ENCODE measurements at places on chromosomes 1 and 21.

DNA sequence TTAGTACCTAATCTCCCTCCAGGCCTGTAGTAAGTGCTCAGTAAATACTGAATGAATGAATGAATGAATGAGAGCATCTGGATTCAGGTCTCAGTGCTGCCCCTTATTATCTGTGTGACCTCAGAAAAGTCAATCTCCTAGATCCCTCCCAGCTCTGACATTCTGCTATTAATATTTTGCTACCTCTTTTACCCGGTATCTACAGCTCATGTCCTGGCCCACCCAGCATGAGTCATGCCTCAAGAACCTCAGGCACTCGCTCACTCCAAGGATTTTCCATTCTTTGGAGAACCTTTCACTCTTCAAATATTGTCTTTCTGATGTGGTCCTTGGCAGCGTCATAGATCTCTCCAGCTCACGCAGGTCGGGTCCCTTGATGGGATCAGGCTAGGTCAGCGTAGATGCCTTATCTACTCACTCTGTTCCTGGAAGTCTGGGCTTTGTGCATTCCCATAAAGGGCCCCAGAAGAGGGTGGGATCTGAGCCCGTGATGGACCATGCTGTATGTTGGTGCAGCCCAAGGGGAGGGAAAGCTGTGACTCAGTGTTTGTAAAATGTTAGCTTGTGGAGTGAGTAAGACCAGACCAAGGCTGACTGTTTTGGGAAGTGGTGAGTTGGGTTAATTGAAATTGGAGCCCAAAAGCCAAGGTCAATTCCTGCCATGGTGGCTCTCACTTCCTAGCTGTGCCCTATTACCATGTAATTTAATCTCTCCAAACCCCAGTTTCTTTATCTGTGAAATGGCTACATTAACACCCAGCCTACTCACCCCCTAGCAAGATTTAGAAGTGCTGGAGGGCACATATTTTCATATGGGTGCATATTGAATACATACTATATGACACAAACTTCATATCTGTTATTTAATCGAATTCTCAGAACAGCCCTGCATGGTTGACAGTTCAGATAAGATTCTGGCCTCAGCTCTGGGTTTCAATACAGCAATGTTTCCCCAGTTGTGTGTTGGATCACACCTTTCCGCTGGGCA is 214.1 kb upstream of the USP24 start:
- DNase-seq = peak; percentile 100

GRCh38 chr1:30727824-30728223 is 4.4 kb upstream of the MATN1 start:
- DNase-seq = peak; percentile 59

DNA sequence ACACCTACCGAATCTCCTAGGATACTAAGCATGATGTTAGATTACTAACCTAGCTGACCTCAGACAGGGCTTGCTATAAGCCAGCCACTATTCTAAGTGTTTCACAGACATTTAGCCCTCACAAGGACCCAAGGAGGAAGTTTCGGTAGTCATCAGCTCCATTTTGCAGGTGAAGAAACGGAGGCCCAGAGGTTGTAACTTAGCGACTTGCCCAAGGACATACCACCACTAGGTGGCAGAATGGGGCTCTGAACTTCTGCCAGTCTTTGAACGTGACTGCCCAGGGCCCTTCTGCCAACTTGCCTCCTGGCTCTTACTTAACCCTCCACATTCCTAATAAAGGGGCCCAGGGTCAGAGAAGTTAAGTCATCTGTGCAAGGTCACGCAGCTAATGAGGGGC is 283.5 kb downstream of the C1orf94 start:
- DNase-seq = no peak

DNA sequence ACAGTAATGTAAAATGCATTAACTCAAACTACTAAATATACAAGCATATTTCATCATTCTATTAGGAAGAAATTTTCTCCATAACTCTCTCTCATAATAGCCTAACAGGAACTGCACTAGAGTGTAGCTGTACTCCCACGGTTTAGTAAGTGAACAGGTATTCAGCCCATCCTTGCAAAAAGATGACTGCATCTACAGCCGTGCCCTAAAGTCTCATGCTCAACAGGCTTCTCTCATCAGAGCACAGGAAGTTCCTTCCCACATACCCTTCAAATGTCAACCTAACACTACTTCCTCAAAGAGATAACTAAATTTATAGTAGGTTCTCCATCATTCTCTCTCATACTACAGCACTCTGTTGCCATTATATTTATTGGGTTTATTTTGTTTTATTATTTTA is 251.6 kb downstream of the AKT3 start:
- peak; percentile 80 for DNase-seq

DNA sequence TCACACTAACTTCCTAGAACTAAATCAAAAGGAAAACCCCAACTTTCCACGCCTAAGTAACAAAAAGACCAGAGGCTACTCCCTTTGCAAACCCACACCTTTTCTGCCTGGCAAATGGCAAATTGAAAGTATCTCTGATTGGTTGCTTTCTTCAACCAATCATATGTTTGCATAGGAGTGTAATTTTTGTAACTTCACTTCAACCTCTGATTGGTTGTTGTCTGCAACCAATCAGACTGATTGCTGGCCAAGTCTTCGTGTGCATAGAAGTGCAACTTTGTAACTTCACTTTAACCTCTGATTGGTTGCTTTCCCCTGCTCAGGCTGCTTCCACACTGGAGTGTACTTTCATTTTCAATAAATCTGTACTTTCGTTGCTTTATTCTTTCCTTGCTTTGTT is 36.9 kb upstream of the PADI2 start:
- no peak for DNase-seq

- peak; percentile 55 for DNase-seq
These were observed 1.1 kb upstream of the GADD45A start for GRCh38 chr1:67683766-67684525.

- DNase-seq = no peak
These were observed 5.7 kb upstream of the PEF1 start for GRCh38 chr1:31650161-31651088.

DNA sequence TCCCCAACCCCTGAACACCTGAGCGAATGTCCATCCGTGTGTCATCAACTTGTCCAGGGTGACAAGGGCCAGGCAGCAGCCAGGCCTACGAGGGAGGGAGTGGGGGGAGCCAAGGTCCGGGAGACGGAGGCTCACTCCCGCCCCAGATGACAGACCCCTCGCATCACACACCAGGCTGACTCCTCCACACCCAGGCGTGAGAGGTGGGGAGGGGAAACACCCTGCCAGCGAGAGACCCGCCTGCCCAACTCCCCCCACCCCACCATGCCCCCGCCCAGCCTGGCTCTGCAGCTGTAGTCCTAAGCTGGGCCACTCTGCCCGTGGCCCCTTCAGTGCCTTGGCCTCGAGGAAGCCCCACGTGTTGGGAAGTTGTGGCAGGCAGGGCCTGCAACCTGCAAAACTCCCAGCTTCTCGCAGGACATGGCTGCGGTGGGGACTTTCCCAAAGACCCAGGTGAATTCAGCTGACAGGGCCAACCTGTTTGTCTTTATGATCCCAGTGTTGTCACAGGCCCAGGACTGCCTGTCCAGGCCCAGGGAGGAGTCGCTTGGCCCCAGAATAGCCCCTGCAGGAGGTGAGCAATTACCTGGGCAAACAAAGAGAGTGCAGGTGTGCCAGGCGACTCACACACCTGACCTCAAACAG is 62.9 kb downstream of the RIPK4 start:
- no peak for DNase-seq

- no peak for DNase-seq
These were observed 128.8 kb downstream of the RRAGC start for GRCh38 chr1:38730511-38731397.

DNA sequence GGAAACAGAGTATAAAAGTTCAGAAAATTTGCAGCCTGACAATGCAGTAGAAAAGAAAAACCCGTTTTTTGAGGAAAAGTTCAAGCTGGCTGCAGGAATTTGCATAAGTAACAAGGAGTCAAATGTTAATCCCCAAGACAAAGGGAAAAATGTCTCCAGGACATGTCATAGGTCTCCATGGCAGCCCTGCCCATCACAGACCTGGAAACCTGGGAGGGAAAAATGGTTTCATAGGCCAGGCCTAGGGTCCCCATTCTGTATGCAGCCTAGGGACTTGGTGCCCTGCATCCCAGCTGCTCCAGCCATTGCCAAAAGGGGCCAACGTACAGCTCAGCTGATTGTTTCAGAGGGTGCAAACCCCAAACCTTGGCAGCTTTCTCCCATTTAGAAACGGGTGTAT is 3.6 kb upstream of the KCNT2 start:
- no peak for DNase-seq

DNA sequence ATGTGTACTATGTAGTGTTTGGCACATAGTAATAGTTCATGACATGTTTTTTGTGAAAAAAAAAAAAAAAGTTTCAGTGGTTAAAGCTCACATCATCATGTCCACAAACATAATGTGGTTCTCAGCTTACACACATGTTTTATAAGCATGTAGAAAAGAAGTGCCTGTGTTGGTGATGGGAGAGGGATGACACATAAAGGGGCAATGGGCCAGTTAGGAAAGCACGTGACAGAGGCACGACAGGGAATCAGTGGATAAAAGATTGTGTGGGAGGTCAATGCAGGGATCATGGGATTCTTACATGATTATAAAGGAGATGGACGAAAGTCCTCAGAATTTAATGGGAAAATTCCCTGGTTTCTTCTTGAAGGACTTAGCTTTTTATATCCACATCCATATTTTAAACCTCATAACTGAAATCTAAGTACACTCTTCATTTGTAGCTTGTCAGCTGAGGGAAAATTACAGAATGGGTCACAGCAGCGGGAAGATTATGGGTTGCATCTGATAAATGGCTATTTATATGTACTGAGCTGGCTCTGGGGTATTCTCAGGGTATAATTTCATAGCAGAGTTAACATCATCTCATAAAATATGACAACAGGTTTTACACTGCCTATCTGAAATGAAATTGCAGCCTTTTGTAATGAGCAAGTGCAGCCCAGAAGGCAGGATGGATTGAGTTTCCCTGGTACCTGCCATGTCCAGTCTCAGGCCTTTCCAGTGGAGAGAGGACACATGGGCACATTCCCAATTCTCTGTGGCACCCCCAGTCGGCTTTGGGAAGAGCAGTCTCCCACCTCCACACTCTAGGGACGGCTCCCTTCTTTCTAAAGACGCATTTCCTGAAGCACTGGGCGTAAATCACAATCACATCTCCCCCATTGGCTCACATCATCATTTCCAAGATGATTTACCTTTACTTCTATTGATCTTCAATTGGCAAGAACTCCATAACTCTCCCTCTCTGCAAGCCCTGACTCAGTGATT is 42.3 kb upstream of the NHLH2 start:
- DNase-seq = no peak

GRCh38 chr1:89994231-89994804 is 592 bp upstream of the ZNF326 start:
- no peak for DNase-seq

DNA sequence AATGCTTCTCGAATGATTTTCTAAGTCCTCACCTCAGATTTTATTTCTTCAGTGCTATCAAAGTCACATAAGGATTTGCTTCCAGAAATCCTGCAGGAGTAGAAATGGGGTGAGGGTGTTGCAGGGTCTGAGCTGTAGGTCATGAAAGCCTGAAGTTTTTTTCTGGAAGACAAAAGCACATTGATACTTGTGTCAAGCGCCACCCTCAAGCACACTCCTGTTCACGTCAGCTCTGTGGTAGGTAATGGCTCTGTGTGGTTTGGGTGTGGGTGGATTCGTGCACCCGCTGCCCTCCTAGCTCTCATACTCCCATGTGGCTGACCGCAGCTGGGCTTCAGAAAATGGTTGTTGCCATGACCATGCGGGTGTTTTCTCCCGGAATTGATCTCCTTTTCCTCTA is 39.9 kb downstream of the AKNAD1 start:
- peak; percentile 96 for DNase-seq

DNA sequence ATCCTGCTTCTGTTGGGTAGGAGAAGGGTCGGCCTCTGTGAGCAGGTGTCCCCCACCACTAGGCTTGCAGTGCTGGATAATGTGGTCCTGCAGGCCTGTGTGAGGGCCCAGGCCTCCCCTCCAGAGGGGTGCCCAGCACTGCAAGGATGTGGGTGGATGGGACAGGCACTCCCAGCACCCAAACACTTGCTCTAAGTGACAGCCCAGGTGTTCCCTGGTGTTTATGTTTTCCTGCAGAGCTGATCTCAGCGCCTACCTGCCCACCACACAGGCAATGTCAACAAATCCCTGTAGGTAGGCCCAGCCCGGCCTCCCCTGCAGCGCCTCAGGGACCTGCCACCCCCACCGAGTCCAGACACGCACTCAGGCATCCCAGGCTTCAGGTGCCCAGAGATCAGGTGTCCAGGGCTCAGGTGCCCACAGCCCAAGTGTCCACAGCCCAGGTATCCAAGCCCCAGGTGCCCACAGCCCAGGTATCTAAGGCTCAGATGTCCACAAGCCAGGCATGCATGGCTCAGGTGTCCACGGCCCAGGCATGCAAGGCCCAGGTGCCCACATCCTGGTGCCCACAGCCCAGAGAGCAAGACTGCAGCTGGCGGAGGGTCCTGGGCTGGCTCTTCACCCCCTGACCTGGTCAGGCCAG is 59.2 kb downstream of the WNT9A start:
- no peak for DNase-seq

- no peak for DNase-seq
These were observed 69.8 kb downstream of the SPSB1 start for GRCh38 chr1:9362488-9362887.

DNA sequence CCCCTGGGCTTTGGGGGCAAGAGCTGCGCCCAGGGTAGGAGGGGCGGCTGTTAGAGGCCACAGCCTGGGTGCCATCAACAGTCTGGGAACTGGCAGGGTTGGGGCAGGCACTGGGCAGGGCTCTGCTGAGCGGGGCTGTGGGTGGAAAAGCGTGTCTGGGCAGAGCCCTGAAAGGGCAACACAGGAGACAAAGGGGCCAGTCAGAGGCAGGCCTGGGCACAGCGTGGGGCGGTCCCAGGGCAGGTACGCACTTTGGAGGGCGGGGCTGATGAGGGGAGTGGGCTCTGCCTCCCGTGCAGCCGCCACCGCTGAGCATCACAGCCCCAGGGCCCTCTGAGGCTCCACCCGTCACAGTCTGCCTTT is 13.9 kb downstream of the CELSR2 start:
- DNase-seq = no peak

- peak; percentile 81 for DNase-seq
These were observed 11.8 kb upstream of the INPP5B start for GRCh38 chr1:37958690-37959089.

- no peak for DNase-seq
These were observed 39.6 kb upstream of the LDLRAP1 start for GRCh38 chr1:25503551-25504426.

- no peak for DNase-seq
These were observed 762.5 kb upstream of the TPTE start for GRCh38 chr21:9758888-9759287.

DNA sequence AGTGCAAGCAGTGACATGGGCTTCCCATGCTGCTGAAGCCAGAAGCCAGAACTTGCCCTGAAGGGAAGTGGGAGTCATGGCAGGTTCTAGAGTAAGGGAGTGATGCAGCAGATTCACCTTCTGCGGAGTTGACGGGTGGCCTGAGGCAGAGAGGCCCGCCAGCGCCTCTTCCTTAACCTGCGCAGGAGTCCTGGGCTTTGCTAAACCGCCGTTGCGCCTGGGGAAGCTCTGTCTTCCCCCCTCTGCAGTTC is 67.3 kb downstream of the OBSCN start:
- no peak for DNase-seq

GRCh38 chr1:220685879-220686278 is 4.3 kb upstream of the C1orf115 start:
- DNase-seq = no peak

All from astrocyte of the spinal cord (primary cell).